ENCODE measurements at places on chromosomes 16 and 17. TPM values are rescaled to one million over a fixed set of nuclear protein-coding genes. Genes with fewer than 3 reads are reported as not detected.

DNA sequence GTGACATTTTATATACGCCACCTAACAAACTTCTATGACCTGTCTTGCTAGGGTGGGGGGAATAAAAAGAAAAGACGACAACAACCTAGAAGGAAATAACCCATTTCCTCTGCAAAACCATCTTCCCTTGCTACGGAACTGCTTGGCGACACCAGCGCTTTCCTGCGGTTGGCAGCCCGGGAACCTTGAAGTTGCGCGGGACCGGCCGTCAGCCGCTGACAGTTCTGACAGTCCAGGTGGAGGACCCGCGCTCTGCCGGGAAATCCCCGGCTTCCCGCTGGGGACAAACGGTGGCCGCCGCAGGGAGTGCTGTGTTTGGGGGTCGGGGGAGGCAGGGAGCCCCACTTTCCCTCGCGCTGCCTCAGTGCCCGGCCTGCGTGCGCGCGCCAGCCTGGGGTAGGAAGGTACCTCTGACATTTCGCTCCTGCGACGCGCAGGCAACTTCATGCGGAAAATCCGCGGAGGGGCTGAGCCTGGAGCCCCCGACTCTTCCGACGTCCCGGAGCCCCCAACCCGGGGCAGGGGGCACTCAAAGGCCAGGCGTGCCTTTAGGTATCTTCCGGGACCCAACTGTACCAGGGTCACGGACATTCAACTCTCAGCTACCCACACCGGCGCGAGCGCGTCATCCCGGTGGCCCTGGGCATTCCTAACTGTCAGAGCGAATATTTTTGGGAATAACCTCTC is 516 bp downstream of the SLC16A6 start:
- DNase-seq: peak; percentile 45

ALOX15B gene
- 0.55 TPM for total RNA-seq

GRCh38 chr16:55041540-55042234 is 111.0 kb downstream of the IRX5 start:
- no peak for DNase-seq

DNA sequence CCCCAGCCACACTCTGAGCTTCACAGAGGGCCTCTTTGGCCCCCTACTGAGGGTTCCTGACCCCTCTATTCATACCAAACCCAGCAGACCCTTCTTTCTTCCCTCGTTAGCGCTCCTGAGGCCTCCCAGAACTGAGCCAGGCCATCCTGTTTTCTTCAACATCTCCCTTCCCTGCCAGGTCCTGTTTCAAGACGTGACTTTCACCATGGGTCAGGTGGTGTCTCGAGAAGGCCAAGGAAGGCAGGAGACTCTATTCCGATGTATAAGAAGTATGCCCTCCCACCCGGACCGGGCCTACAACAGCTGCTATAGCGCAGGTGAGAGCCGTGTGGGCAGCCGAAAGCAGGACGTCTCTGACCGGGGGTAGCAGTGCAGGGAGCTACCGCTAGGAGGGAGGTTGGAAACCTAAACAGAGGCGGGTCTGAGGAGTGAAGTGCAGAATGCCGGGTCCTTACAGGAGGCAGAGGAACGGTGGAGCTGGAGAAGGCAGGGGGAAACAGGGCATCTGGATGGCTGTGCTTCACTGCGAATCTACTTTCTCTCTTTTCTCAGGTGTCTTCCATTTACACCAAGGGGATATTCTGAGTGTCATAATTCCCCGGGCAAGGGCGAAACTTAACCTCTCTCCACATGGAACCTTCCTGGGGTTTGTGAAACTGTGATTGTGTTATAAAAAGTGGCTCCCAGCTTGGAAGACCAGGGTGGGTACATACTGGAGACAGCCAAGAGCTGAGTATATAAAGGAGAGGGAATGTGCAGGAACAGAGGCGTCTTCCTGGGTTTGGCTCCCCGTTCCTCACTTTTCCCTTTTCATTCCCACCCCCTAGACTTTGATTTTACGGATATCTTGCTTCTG is 1.3 kb upstream of the SENP3 start:
- DNase-seq: peak; percentile 88

GRCh38 chr17:65371702-65372101 is 189.7 kb downstream of the AXIN2 start:
- DNase-seq: peak; percentile 53

DNA sequence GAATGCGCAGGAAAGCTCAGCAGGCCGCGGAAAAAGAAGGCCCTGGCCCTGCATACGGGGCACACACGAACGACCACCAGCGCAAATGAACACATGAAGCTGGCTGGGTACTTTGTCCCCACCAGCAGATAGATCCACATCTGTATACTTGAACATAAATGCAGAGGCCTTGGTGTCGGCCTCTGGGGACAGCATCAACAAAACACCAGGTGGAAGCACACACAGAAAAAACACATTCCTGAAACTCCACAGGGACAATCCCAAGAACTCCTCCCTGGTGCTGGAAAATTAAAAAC is 606 bp upstream of the ZBTB4 start:
- DNase-seq: no peak

DNA sequence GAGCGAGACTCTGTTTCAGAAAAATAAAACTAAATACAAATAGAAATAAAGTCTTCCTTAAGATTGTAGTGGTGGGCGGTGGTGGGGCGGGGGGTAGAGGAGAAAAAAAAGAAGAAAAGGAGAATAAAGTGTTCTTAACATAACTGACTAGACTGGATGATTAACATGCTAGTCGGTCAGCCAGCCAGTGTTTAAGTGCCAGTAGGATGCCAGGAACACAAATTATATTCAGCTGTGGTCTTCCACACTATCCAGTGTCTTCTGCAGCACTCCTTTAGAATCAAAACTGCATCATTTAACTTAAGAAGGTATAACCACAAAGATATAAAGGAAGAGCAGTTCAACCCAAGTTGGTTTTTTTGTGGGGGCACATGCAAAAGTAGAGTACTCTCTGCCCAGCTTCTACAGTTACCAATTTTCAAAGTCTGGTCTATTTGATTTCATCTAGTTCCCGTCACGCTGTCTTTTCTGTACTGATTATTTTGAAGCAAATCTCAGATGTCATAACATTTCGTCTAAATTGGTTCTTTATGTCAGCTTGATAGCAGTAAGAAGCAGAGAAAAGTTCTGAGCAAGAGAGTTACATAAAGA is 15.8 kb downstream of the HEATR3 start:
- no peak for DNase-seq

HES7 gene
- not detected for total RNA-seq

DNA sequence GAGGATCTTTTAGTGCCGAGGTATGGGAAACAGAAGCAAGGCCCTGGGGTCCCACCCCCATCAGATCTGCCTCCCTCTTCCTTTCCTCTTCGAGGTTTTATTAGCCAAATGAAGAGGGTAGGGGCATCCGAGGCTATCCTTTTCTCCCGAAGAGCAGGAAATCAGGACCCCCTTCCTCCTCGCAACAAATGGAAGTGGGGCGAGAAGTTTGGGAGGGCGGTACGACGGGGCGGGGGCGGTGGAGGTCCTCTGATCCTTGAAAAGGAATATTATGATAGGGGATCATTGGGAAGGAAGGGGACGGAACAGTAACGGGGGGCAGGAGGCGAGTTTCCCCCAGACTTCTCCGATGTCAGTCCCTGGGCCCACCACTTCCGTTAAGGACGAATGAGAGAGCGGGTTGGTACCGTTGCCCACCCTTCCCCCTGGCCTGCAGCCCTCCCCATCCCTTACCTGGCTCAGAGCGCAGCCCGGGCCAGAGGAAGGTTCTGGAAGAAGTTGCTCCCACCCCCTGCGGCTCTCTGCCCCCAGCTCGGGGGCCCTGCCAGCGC is 309 bp downstream of the FOXJ1 start:
- DNase-seq: no peak

GRCh38 chr17:17443173-17443572 is 33.6 kb upstream of the MED9 start:
- DNase-seq: no peak

- DNase-seq: no peak
Measured at GRCh38 chr17:10899281-10899680, 61.4 kb upstream of the PIRT start.

- DNase-seq: no peak
Measured at GRCh38 chr17:68535922-68536321, 23.7 kb downstream of the PRKAR1A start.

DNA sequence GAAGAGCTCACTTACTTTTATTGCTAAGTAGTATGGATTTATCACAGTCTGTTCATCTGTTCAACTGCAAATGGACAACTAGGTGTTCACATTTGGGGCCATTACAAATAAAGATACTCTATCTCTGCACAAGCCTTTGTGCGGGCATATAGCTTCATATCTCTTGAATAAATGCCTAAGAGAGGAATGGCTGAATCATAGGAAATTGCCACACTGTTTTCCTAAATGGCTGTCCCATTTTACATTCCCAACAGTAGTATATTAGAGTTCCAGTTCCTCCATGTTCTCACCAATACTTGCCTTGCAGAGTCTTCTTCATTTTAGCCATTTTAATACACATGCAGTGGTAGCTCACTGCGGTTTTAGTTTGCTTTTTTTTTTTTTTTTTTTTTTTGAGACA is 20.5 kb downstream of the NSMCE1 start:
- DNase-seq: no peak
